ENCODE measurements at places on chromosomes 3 and 15.

DNA sequence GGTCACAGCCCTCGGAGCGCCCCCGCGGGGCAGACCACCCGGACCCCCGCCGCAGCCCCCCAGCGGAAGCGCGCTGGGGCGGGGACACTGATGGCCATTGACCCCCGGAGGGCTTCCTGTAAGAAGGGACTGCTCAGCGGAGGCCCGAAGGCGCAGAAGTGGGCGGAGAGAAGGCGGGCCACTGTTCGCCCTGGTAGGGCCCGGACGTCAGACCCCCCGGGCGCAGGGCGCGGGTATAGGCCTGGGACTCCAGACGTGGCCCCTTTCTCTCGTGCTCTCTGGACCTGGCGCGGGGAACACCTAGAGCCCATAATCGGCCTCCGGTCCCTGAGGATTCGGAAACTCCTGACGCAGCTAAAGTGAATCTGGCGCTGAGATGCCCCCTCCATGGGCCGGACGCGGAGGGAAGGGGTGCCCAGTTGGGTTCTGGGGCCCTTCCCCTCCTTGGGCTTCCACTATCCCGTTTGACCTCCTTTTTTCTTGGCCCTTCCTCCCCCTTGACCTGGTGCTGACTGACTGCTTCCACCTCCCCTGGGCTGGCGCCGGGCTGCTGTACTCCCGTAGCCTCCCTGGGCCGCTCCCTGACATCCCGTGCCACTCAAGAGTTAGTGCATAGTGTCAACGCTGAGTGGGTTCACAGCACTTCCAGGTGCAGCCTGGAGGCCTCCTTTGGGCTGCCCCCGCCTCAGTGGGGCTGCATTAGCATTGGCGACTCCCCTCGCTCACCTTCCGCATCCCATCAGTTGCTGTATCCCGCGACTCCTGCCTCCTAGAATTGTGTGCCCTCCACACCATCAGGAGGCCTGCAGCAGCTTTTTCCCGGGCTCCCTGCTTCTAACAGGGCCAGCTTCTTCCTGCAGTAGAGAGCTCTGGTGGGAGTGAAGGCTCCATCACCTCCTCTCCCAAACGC is 694 bp downstream of the ABTB1 start:
- no peak for DNase-seq

DNA sequence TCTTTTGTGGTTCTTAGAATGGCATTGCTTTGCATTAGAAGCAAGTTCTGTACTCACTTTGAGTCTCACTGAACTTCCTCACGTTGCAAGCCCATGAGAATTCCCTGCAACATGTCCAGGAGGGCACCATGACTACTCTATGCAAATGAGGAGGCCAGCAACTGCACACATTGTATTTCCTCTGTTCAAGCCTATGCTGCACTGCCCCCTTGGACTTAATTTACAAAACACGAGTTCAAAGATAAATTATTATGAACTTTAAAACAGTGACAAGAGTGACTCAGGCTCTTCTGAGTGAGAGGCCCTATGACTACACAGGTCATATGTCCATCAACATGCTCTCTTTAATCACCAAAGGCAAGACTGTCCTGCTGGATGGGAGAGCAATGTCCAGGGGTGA is 484.2 kb upstream of the ATP11B start:
- DNase-seq = no peak

DNA sequence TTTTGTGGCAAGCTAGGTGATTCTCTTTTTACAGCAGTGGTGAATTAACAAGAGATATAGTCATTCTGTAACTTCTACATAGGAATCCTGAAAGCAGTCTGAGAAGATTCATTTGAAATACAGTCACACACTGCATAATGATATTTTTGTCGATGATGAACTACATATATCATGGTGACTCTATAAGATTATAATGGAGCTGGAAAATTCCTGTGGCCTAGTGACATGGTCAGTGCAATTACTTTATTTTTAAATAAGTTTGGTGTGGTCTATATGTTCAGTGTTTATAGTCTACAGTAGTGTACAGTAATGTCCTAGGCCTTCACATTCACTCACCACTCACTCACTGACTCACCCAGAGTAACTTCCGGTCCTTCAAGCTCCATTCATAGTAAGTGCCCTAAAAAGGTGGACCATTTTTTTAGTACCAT is 511.4 kb upstream of the MCTP2 start:
- no peak for DNase-seq

- no peak for DNase-seq
These were observed 134.6 kb upstream of the KBTBD8 start for GRCh38 chr3:66863205-66864111.

GRCh38 chr3:189534531-189534930 is 96.7 kb upstream of the TP63 start:
- DNase-seq = no peak

DNA sequence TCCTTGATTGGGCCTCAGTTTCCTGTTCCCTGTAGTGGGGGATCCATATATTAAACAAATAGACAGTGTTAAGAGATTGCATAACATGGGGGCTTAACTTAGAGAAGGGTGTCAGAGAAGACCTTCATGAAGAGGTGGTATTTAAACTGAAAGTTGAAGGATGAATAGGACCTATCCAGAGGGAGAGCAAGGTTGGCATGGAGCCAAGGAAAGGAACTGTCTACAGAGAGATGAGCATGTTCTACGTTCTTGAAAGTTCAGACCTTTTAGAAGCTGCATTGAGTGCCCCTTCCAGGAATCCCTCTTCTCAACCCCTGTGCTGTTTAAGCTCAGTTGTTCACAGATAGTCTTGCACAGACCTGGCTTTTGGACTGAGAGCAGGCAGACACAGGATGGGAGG is 2.4 kb downstream of the HTD2 start:
- DNase-seq = no peak

DNA sequence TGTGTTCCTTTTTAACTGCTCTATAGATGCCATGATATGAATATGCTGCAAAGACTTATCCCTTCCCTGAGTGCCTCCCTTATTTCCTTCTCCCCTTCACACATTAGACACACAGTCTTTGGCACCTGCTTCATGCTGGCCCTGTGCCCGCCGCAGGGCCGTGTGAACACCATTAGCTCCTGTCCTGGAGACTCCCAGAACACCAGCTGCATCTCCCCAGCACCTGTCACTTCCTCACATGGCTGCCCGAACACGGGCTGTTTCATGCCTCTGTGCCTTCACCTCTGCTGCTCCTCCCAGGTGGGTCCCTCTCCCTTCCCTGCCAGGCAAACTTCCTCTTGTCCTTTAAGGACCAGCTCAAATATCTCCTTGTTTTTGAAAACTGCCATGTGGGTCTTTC is 40.5 kb upstream of the SEC13 start:
- no peak for DNase-seq

- no peak for DNase-seq
These were observed 225.4 kb upstream of the SOX2 start for GRCh38 chr3:181486141-181486885.

DNA sequence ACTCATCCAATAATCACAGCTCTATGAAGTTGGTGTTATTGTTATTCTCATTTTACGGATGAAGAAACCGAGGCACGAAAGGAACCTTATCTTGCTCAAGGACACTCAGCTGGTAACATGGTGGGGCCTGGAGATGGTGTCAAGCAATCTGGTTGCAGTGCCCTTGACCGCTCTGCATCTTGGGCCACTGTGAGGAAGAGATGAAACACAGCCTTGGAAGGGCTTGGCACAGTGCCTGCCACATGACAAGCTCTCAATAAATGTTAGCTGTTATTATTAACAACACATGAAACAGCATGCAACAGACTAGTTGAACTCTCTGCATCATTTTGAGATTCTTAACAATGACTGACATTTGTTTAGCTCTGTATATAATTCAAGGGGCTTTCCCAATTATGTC is 10.1 kb upstream of the ITGA11 start:
- no peak for DNase-seq

DNA sequence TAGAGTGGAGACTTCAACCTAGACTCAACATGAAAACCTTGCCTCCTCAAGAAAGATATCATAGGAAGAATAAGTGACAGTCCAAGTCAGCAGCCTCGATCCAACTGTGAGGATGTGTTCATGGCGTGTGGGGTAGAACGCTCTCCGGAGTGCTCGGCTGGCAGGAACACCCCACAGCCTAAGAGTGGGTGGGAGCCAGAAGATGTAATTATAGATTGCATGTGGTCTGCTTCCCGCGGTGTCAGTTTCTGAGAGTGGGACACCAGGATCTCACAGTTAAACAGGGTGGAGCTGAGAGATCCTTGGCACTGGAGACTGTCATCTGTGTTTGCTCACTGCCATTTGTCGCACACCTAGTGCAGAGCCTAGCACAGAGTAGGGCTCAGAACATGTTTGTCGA is 158.0 kb downstream of the CTNNB1 start:
- no peak for DNase-seq

- DNase-seq = no peak
These were observed 833 bp downstream of the MAN2A2 start for GRCh38 chr15:90903733-90904536.

- no peak for DNase-seq
These were observed 236.2 kb downstream of the SCAPER start for GRCh38 chr15:76668900-76669299.

DNA sequence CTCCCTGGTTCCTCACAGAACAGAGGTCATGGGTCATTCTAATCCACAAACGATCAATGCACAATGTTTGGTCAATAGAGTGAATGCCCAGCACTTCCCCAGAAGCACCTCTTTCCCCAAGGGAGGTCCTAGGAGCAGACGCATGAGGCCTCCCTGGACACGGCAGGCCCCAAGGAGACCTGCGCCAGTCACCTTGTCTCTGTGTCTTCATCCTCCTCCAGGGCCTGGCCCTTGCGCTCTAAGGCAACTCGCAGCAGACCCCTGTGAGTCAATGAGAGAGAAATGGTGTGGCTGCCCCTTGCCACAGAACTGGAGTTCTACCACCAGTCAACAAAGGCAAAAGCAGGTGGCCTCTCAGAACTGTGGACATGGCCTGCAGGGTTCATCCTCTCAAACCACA is 18.1 kb downstream of the ALS2CL start:
- DNase-seq = no peak

GRCh38 chr3:196047391-196048030 is 34.4 kb downstream of the TFRC start:
- no peak for DNase-seq

DNA sequence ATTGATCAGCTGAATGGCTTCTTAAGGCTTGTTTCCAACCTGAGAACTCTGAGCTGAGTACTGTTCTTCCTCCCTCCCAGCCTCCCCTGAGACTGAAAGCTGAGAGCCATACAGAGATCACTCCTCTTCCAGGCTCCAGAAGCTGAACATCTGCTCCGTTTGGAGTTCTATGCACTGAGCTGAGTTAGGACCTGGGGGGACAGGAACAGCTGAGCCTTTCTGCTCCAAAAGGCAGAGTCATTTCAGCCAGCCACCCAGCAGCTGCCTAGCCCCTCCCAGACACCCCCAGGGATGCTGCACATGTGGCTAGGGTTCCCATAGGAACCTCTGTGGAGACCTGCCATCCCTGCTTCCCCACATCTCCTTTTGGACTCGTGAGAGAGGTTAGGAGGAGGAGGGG is 64.2 kb upstream of the GLCE start:
- peak; percentile 81 for DNase-seq

GRCh38 chr3:182710557-182711157 is 82.6 kb upstream of the ATP11B start:
- no peak for DNase-seq

GRCh38 chr3:185208823-185209222 is 45.0 kb downstream of the EHHADH start:
- no peak for DNase-seq

DNA sequence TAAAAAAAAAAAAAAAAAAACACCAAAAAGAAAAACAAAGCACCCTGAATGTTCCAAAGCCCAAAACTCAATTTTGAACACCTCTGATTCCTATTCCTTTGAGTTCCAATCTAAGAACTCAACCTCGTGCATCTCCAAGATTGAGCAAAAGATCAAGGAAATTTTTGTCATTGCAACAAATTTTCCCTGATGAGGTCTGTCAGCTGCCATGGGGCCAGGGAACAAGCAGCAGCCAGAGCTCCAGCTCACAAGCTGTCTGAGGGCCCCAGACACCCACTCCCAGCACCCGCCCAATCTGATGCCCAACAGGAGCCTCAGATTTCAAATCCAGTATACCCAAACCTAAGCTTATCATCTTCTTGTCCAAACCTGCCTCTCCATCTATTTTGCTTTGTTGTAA is 87.6 kb upstream of the ACP3 start:
- no peak for DNase-seq

- no peak for DNase-seq
These were observed 20.7 kb upstream of the ANKRD34C start for GRCh38 chr15:79261836-79262235.

DNA sequence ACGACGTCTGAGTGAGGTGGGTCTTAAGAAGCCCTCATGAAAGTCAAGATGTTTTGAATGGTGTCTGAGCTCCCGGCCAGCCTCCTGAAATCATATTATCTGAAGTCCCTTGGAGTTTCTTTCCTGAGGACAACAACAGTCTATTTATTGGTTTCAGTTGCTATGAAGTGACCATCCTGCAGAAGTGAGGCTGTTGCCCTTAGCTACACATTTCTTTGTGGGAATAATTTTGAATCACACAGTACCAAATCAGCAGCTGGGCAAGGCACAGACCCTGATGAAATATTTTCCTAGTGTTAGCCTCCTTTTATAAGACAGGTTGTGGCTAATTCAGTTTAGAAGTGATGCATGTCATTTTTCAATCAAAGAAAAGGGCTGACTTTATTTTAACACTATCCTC is 220.7 kb upstream of the AZI2 start:
- no peak for DNase-seq

- DNase-seq = no peak
These were observed 234.8 kb upstream of the ARPP21 start for GRCh38 chr3:35404571-35404970.

GRCh38 chr3:46208167-46208704 is at the start of gene CCR1:
Gene CCR1 (minus strand): TSS chr3:46208313. CDS start chr3:46204313, 4,000 bp downstream.
- no peak for DNase-seq

- no peak for DNase-seq
These were observed 8.4 kb upstream of the LRRC3B start for GRCh38 chr3:26614006-26614685.

DNA sequence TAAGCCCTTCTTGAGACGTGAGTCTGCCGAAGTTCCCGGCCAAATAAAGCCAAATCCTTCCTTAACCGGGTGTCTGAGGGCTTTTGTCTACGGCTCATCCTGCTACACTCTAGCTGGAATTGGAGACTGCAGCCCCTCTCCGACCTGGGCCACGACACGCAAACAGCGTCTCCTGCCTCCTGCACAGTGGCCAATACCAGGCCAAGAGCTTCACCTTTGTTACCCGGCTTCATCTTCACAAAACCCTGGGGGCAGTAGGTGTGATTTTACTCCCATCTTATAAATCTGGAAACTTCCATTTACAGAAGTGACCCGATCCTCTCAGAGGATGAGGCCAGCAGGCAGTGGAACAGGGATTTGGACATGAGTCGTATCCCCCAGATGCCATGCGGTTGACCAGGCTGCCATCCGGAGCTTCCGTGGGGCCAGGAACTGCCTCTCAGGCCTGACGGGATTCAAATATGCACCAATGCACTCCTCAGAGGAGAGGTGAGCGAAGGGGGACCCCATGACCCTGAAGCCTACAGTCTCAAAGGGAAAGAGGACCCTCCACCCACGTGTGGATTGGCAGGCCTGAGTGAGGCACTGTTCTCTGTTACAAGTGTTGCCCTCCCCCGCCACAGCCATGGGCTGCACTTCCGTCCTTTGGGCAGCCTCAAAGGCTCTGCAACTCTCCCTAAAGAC is 53.2 kb upstream of the KLF13 start:
- no peak for DNase-seq

GRCh38 chr15:62894322-62895085 is 148.0 kb upstream of the TPM1 start:
- DNase-seq = no peak

All from DMS 273 treated with DMSO at 0.1 percent for 48 hours (cell line).